ENCODE measurements at places on chromosomes 12 and 14.

DNA sequence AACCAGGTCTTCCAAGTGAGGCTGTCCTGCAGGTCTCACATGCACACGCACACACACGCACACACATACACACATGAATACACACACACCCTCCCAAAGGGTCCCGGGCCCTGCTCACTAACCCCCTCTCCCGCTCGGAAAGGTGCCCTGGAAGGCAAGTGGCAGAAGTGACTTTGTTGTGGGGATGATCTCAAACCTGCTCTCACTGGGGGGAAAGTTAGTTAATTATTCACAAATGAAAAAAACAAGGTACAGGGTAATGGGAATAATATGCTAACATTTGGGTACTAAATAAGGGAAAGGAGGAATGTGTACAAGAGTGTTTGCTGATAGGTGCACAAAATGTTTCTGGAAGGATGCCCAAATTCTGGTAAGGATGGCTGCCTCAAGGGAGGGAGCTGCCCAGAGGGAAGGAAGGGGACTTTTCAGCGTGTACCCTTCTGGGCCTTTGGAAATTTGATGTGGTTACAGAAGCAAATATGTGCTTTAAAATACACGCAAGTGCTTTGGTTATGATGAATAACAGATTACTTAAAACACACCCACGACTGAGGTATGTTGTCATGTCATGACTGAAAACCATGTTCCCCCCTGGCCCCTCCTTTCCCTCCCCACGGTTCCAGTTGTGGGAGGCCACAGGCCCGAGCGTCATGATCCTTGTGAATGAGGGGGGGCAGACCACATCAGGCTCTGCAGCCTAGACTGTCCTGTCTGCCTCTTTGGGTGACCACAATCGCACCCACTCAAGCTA, 43.3 kb upstream of the PLEKHG6 start:
- peak; percentile 19 for DNase-seq

- DNase-seq: peak; percentile 38
Measured at GRCh38 chr12:23906329-23906728, 43.1 kb downstream of the SOX5 start.

DNA sequence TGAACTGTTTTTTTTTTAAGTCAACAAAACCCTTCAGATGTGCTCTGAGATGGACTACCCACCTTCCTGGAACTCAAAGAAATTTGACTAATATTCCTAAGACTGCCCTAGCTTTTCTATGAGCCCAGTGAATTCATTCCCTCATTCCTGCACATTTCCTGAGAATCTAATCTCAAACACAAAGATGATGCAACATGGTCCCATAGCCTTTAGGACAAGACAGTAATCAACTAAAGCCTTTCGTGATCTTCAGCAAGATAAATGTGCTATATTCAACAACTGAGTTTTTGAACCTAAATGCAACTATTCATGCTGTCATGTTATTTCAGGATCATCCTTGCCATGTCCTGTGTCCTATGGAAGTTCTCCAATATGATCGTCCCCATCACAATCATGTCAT, 5.0 kb downstream of the SETD3 start:
- DNase-seq: no peak

DNA sequence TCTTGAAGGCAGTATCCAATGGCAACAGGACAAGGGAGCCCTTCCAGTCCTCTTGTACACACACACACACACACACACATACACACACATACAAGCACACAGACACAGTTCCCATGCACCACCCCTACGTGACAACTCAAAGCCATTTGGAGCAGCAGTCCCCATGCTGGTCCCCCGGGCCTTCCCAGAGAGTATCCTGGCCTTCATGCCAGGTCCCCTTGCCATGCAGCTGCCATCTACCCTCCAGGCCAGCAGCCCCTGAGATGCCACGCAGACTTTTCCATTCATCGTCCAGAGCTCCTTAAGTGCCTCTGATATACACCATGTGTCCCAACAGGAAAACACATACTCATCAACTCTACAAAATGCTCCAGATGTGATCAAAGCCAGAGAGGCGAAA, 159.5 kb downstream of the ANO2 start:
- DNase-seq: no peak

- DNase-seq: no peak
Measured at GRCh38 chr12:72723732-72724131, 451.6 kb downstream of the TRHDE start.

DNA sequence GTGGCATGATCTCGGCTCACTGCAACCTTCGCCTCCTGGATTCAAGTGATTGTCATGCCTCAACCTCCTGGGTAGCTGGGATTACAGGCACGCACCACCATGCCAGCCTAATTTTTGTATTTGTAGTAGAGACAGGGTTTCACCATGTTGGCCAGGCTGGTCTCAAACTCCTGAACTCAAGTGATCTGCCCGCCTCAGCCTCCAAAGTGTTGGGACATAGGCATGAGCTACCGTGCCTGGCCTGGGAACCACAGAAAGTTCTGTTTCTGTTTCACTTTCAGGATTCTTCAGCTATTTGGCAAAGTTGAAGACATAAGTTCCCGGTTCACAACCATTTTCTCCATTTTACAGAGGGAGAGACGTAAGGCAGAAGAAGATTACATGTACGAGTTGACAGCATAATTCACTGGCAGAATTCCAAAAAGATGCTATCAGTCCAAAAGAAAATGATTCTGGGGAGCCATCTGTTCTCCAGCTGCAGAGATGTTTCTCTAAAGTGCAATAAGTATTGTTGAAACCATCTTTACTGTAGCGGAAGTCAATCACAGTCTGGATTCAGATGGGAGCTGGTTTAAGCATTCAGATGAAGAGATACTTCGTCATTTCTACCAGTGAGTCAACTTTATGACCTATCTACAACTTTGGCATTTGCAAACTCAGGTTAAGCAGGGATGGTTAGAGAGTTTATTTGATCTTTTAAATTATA, 8.1 kb upstream of the RNF34 start:
- DNase-seq: peak; percentile 77

- DNase-seq: no peak
Measured at GRCh38 chr12:104659058-104659457, 202.3 kb downstream of the CHST11 start.

DNA sequence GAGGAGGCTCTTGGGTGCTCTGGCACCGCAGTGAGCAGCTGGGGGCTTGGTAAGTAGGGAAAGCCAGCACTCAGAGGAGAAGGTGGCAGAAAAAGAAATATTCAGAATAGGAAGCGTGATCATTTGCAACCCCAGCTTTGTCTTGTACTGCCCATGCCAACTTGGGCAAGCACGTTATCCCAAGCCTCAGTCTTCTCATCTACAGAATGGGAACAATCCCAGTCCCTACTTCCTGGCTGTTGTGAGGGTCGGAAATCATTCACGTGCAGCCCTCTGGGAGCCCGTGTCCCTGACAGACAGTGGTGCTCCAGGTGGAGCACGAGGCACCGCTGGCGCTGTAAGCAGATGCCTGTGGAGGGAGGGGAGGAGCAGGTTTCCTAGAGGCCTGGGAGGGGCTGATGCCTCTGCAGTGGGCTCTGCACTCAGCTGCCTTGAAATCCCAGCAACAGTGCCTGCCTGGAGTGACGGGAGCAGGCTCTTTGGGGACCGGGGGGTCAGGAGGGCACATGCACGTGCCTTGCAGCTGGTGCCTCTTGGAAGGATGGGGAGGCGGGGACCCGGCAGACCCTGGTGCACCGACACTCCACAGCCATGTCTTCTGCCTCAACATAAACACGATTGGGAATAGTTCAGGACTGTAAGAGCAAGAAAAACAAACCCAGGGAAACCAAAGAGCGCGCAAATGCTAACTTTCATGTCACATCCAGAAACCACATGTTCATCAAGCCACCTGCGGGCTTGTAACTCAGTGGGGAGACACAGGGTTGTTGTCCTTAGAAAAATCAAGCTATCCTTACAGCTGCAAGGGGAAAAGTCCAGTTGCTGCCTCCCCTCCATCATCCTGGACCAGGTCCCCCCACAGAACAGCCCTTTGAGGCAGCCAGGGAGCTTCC, 86.5 kb upstream of the DIO3 start:
- no peak for DNase-seq

DNA sequence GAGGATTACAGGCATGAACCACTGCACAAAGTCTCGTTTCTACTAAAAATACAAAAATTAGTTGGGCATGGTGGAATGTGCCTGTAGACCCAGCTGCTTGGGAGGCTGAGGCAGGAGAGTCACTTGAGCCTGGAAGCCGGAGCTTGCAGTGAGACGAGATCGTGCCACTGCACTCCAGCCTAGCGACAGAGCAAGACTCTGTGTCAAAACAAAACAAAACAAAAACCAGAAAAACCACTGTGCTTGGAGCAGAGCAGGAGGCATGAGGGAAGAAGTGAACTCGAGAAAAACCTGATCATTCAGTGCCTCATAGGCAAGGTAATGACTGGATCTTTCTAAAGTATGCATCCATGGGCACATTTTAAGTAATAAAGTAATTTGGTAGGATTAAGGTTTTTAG, 487.8 kb downstream of the KCNH5 start:
- no peak for DNase-seq

DNA sequence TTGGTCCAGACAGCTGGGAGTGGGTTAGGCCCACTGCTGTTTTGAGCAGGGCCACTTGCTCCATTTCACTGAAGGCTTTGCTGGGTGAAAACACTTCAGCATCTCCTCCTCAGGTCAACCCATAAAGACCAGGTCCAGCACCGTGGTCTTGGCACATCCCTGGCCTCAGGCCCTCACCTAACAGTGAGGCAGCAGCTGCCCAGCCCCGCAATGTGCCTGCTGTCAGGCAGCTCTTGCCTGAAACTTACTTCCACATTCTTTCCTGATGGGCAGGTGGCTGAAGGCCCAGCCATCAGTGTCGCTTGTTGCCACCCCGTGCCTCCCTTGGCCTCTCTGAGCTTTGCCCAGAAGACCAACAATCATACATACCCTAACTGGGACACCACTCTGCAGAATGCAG, 54.4 kb downstream of the ANAPC7 start:
- DNase-seq: no peak

- DNase-seq: no peak
Measured at GRCh38 chr14:58961045-58961731, 227.3 kb upstream of the DAAM1 start.

DNA sequence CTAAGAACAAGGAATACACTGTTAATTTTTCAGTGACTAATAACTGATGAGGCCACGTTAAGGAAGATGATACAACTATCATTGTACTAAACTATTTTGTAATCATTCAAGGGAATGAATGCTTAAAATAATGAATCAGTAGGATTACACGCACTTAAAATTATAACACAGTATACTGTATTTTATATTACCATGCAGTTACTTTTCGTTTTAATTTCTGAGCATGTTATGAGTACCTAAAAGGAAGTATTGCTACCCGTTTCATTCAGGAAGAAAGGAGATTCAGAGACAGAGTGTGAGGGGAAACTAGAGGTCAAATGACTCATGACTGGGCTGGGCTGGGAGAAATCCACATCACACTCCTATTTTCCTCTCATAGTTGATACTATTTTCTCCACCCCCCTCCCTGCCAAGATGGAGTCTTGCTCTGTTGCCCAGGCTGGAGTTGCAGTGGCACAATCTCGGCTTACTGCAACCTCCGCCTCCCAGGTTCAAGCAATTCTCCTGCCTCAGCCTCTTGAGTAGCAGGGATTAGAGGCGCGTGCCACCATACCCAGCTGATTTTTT, 202.0 kb downstream of the PPM1H start:
- DNase-seq: peak; percentile 84

GRCh38 chr14:75689012-75689411, 28.0 kb downstream of the TTLL5 start:
- DNase-seq: peak; percentile 72

- no peak for DNase-seq
Measured at GRCh38 chr12:106300761-106301160, 1.8 kb upstream of the TCP11L2 start.

DNA sequence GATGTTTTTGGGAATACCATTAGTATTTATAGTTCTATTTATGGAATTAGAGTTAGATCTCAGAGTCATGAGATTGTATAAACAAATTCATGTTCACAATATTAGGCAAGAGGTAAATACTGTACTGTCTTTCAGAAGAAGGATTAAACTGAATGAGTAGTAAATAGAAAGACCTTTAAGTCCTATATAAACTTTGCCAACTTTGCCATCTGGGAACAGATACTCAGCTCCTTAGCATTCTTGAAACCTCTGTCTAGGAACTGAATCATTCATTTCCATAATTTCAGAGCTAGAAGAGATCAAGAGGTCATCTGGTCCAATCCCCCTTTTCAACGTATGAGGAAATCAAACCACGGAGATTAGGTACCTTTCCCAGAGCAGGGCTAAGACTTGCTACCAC, 141.1 kb downstream of the CAND1 start:
- DNase-seq: no peak

DNA sequence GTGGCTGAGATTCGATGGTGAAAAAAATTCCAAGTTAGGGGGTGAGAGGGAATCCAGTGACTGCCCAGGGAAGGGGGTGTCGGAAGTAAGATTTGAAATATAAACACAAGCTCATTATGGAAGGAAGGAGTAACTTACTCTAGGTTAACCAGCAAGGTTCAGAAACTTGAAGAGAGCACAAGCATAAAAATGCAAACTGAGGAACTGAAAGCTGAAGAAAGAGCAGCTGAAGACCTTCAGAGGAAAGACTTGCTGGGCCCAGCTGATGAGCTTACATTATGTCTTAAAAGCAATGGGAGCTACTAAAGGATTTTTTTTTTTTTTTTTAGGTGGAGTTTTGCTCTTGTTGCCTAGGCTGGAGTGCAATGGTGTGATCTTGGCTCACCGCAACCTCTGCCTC, 189.7 kb upstream of the GRIN2B start:
- no peak for DNase-seq

DNA sequence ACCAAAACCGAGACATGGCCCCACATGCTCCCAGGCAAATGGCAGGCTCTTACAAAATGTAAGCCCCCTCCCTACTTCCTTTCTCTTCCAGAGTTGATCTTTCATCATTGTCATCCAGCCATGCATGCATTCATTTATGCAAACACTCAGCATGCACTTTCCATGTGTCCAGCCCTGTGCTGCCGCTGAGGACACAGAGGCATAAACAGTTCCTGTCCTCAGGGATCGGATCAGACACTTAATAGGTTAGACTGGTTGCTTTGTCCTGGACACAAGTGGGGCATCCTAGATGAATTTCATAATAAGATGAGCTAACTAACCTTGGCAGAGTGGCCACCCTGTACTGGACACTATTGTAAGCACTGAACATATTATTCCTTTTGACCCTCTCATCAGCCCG, 23.1 kb downstream of the PRIMA1 start:
- DNase-seq: no peak

DNA sequence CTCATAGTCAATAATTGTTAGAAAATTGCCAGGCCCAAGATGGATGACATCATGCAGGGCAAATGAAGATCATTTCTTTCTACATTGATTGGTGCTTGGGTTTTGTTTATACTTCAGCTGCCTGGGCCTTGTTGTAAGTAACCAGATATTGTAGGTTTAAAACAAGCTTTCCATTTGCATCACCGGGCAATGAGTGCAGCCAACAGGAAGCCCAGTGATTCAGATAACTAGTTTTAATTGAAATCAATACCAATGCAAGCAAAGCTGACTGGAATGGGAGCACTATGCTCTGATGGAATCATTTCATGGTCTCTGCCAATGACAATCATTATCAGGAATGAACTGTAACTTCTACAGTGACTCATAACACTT, 279.3 kb downstream of the DUSP6 start:
- peak; percentile 64 for DNase-seq

DNA sequence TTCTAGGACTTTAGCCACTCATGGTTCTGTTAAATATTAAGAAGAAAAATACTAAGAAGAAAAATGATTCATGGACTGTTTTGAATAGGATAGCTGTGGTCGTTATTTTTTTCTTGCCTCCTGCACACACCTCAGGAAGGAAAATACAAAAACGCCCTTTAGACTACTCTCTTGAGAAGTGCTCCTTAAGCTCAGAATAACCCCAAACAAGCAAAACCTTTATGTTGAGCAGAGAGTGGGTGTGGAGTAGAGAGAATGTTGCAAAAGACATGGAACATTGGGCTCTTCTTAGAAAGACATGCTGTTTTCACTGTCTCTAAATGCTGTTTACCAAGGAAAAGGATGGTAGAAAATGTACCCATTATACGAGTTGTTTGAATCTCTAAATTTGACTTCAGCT, 140.3 kb downstream of the LMNTD1 start:
- no peak for DNase-seq
